ENCODE measurements at places on chromosomes 2 and 18.

DNA sequence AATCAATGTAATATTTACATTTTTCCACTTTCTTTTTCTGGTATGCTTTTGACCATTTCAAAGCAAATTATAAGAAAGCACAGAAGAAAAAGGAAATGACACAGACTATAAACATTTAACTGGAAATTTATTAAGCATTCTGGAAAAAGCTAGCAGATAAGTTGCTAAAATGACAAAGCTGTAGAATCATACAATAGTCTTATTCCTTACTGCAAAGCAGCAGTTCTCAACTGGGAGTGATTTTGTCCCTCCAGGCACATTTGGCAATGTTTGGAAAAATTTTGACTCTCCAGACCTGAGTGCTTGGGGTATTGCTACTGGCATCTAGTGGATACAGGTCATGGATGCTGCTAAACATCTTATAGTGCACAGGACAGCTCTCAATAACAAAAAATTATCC, 75.1 kb downstream of the MBD5 start:
- DNase-seq: no peak

- DNase-seq: no peak
Observed at GRCh38 chr2:36168115-36168514, 187.5 kb upstream of the CRIM1 start.

GRCh38 chr2:235910067-235910466, 258.1 kb downstream of the GBX2 start:
- no peak for DNase-seq

DNA sequence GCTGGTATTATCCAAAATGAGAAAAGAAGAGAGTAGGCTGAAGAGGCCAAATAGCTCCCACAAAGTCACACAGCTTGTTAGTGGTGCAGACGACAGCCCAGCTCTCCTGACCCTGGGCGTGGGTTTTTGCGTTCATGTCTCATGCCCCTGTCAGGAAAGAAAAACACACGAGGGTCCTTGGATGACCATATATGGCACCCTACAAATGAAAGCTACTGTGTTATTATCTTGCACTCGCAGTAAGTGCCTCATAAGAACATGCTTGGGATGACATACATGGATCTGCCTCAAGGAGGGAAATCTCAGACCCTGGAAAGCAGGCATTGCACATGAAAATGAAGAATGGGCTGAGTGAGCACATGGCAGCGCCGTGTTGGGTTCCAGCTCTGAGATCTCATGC, 89.7 kb downstream of the SEMA4F start:
- no peak for DNase-seq

DNA sequence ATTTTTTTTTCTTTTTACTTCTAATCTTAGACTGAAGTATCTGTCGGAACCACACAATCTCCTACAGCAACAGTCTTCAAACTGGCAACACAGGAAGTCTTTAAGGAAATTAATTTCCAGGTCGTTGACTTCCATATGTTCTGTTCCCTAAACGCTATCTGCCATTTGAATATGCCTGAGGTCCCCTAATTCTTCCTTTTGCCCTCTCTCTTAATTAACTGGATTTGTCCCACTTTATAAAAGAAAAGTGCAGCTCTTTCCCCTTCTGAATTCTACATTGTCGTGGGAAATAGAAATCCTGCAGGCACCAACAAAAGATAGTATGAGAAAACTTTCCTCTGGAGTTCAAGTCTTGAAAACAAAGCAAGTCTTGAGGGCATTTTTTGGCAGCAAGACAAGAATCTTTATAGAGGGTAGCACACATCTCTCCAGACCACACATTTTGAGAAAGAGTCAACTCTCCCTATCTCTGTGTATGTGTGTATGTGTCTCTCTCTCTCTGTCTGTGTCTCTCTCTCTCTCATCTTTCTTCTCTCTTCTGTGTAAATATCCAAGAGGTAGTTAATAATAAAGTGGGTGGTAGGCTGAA, 879.8 kb downstream of the SOCS6 start:
- DNase-seq: no peak

DNA sequence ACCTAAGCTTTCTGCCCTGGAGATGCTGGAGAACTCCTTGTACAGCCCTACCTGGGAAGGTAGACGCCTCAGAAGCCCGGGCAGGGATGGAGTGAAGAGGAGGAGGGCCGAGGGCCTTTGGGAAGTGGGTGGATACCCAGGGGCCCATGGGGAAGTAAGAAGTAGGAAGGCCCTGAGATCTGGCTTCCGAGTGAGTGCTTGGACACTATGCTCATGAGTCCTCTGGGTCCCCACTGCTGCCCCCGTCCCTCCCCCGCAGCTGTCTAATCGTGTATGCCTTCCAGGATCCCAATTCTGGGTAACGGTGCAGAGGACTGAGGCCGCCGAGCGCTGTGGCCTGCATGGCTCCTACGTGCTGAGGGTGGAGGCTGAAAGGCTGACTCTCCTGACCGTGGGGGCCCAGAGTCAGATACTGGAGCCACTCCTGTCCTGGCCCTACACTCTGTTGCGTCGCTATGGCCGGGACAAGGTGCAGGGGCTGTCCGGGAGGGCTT, 1.1 kb downstream of the DOK1 start:
- DNase-seq: no peak

- no peak for DNase-seq
Observed at GRCh38 chr2:226155093-226155875, 644.3 kb downstream of the IRS1 start.

DNA sequence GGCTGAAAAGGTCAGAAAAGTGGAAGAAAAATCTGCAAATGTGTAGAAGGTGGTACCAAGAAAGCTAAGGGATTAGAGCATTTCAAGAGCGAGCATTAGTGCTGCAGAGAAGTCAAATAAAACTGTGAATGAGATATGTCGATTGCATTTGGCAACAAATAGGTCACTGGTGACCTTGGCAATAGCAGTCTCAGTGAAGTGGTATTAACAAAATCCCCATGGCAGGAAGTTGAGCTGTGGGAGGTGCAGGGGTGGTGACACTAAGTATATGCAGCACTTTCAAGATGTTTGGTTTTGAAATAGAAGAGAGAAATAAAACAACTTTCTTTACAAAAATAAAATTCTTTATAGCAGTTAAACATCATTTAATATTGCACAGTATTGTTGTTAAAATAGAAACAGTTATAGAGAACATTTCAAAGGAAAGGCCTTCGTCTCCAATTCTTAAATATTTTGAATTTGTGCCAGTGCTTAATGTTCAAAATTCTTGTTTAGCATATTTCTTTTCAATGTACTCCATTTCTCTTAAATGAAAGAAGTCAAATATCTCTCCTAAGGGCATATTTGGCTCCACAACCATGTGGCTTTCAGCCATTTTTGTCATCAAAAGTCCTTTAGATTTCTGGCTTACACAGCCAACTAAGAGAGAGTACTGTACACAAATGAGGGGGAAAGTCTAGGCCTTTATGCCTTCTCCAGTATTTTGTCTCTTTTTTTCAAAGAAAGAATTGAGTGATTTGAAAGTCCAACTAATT, 443.0 kb upstream of the MMADHC start:
- no peak for DNase-seq

DNA sequence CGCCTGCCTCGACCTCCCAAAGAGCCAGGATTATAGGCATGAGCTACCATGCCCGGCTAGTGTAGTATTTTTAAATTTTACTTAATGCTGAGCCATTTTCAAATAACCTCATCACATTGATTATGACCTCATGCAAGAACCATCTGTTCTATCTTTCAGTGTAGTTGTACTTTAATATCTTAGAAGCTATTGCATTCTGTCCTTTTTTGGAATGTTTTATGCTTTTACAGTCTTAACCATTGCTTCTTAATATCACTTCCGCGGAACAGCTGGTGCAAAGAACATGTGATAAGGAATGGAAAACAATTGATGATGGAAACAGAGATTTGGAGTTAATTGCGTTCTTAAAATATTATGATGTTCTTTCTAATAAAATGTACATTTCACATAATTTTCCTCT, 2.7 kb downstream of the GEN1 start:
- no peak for DNase-seq

GRCh38 chr18:76378526-76379215, 116.4 kb downstream of the ZNF516 start:
- DNase-seq: no peak

DNA sequence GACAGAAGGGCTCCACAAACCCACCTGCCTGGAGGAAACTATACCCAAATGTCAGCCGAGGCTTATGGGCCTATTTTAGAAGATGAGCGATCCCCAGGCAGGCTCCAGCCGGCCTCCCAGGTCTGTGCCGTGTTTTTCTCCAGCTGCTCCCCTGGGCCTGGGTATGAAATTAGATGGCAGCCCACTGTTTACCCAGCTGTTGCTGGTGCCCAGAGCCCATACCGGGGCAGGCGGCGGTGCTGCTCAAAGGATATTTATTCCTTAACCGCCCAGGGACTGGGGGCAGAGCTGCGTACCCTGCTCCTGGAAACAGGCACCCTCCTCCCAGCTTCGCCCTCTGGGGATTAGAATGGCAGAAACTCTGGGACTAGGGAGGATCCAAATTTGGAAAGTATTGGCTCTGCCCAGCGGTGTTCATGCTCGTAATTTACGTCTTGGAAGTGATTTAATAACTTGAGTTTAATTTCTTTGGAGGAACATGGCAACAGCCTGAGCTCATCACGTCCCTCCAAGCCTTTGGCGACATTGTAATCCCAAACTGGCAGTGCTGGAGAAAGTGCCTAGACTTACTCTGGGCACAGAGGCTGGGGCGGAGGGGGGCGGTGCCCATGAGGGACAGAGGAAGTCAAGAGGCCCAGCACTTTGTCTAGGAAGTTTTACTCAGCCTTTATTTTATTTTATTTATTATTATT, 199.2 kb downstream of the KLHL29 start:
- no peak for DNase-seq

DNA sequence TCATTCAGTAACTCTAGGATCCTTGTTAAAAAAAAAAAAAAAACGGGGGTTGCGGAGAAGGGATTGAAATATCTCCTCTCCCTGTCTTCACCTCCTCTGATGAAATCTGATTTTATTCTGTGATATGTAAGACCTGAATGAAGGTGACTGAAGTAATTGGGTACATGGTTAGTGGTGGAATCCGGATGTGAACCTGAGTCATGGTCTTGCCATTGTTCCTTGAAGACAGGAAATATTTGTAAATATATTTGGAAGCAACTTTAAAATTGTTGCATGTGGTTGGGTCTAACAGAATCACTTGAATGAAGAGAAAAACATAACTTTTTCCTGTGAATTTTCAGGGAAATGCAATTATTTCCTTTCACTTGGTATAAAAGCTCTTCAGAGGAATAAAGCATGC, 3.0 kb upstream of the IL1A start:
- no peak for DNase-seq

DNA sequence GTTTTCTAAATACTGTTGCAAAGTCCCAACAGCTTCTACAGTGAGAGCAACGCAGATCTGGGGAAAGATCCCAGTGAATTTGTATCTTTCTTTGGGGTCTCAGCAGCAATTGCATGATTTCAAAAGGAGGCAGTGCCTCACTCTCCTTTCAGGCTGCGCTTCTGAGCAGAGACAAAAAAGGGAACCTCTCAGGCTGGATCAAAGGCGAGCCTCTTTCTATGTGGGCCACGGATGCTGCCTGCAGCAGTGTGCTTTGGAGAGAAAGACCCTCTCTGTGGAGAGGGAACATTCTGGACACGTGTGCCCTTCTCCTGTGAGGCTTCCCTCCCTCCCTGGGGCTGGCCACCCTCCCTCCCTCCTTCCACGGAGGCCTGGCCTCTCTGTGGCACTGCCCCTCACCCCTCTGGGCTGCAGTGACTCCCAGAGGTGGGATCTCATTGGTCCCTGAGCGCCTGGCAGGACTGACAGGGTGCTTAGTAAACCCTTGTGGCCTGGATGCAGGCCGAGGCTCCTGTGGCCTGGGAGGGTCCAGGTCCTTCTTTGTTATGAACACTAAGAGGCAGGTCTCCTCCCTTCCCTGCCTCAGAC, 21.6 kb upstream of the PDIA6 start:
- DNase-seq: no peak

- no peak for DNase-seq
Observed at GRCh38 chr18:61466736-61467135, 133.5 kb downstream of the CDH20 start.

DNA sequence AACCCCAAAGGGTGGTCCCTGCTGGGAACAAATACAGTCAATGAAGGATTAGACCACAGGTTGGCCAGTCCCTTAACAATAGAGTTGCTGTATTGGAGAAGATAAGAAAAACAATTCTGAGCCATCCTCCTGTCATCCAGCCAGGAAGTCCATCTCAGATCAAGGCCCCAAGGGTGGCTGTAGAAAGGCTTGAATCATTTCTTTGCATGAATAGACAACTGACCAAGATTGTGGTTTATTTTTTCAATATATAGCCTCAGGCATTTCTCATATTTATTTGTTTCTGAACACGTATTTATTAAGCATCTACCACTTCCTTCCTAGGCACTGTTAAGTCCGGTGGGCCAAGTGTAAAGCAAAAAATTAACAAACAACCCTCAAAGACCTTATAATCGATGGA, 274.4 kb upstream of the SLC14A2 start:
- no peak for DNase-seq

GRCh38 chr2:237315170-237315828, 98.7 kb downstream of the COL6A3 start:
- peak; percentile 83 for DNase-seq

DNA sequence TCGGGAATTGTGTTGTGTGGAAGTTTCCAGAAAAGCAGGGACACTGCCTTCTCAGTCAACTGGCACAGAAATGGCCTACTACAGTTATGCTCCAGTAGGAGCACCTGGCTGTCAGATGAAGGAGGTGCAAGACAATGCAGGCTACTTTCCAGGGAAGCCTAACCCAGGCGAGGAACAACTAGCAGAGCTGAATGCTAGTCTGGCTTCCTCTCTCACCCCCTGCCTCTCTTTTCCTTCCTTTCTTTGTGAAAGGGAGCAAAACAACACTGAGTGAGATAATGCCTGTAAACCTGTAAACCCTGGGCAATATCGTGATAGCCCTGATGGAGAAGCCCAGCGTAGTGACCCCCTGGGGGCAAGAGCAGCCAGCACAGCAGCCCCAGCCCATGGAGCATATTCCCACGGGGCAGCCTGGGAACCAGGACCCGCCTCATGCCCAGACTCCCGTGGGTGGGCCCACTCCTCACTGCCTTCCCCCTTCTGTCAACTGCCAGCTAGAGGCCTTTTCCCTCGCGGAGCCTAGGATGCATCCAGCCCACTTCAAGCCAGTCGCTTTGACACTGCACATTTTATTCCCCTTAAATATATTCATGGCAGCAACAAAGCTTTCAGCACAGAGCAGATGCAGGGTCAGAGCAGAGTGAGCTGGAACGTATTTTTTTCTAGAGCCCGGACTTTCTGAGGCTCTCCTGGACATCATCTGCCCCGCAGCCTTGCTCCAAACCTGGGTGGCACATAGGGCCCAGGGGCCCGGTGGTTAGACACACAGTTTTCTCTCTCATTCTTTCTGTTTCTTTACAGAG, 77.0 kb downstream of the PDCL3 start:
- DNase-seq: peak; percentile 17

DNA sequence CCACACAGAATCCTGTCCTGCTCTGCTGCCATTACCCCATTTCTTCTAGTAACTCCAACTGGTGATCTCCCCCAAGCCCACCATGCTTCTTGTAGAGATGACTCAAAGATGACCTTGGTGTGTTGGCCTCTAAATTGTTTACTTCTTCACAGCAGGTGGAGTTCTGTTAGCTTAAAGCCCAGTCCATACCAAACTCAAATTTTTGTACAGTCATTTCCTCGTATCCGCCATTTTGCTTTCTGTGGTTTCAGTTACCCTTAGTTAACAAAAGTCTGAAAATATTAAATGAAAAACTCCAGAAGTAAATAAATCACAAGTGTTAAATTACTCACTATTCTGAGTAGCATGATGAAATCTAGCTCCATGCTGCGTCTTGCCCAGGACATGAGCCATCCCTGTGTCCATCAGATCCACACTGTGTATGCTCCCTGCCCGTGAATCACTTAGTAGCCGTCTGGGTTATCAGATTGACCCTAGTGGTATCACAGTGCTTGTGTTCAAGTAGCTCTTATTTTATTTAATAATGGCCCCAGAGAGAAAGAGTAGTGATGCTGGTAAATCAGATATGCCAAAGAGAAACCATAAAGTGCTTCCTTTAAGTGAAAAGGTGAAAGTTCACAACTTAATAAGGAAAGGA, 133.3 kb upstream of the NOL4 start:
- DNase-seq: no peak

All from ELF-1 (cell line).